ENCODE measurements at places on chromosomes 4 and X. TPM values are rescaled to one million over a fixed set of nuclear protein-coding genes. Genes with fewer than 3 reads are reported as not detected.

The MAGEA2 gene
- total RNA-seq, result 2.7 TPM

The KIAA1210 gene
- 0.98 TPM for total RNA-seq

- DNase-seq, result peak; percentile 40
- peaks cover 1% of the 10 kb centered on the region for H3K4me1 ChIP-seq
- no peaks in the 10 kb centered on the region for H3K36me3 ChIP-seq
- H3K27me3 ChIP-seq, result peaks cover 3% of the 10 kb centered on the region
Observed at GRCh38 chrX:49171752-49172279, at the start of gene PLP2. Gene PLP2 (plus strand): TSS chrX:49171898. CDS start chrX:49172001, 103 bp downstream.

DNA sequence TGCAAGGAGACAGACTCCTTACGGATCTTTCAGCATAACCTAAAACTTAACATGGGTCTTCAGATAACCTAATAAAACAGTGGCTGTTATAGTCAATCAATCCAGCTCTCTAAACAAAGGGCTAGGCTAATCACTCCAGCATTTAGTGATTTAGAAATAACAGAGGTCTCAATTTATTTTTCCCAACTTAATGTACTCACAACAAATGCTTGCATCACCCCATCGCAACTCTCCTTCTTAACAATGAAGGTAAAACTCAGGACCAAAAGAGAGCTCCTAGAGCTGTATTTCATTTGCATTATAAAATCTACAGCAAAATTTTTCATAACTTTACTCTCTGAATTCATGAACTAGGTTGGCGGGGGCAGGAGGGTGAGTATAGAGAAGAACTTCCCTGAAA lies 1.1 kb downstream of the LIN54 start:
- H3K27me3 ChIP-seq, result peaks cover 1% of the 10 kb centered on the region
- H3K36me3 ChIP-seq, result no peaks in the 10 kb centered on the region
- H3K4me3 ChIP-seq, result peak overlapping the region; percentile 81
- peak overlapping the region; percentile 40 for H3K27ac ChIP-seq
- H3K4me1 ChIP-seq, result peaks cover 16% of the 10 kb centered on the region
- no peak for DNase-seq

DNA sequence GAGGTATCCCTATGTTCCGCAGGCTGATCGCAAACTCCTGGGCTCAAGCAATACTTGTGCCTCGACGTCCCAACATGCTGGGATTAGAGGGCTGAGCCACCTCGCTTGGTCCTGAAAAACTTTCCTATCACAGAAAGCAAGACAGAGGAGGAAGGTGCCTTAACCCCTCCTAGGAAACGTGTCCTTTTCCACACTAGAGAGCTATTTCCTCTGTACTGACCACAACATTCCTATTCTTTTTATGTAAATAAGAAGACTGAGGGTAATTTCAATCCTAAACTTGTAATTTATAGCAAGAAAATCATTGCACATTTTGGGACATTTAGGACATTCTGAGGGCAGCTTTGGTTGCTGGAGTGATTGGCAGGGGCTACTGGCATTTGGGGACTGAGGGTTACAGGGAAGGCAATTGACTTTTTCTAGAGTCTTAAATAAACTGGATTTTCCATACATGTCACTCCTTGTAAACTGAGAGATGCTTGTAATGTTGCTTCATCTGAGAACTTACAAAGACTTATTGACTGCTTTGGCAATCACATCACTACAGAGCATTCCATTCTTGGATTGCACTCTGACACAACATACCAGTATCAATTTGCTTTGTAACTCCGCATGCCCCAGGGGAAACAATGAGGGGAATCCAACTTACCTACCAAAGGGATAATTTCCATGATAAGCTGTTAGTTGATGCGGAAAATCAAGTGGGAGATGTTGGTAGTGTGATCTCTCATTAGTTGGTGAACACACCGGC lies 15.6 kb downstream of the XAGE3 start:
- H3K27me3 ChIP-seq, result no peaks in the 10 kb centered on the region
- no peaks in the 10 kb centered on the region for H3K36me3 ChIP-seq
- DNase-seq, result no peak
- no peaks in the 10 kb centered on the region for H3K4me1 ChIP-seq
- H3K4me3 ChIP-seq, result no peak overlapping the region
- no peak overlapping the region for H3K27ac ChIP-seq

- peaks cover 8% of the 10 kb centered on the region for H3K36me3 ChIP-seq
- no peak overlapping the region for H3K27ac ChIP-seq
- H3K4me1 ChIP-seq, result no peaks in the 10 kb centered on the region
- DNase-seq, result no peak
- H3K4me3 ChIP-seq, result no peak overlapping the region
Observed at GRCh38 chr4:98046665-98047064, 96.6 kb downstream of the STPG2 start.

Data from glutamatergic neuron (in vitro differentiated cells).